ENCODE measurements at places on chromosomes 3 and 15. TPM values are rescaled to one million over a fixed set of nuclear protein-coding genes. Genes with fewer than 3 reads are reported as not detected.

Gene PLA1A
- total RNA-seq, result not detected

Gene A4GNT
- not detected for total RNA-seq

Gene LRRC31
- not detected for total RNA-seq

Gene AGBL1
- total RNA-seq, result not detected

Gene DNAH12
- 0.13 TPM for total RNA-seq

Gene ATP13A4
- total RNA-seq, result 2.6 TPM

Gene VPS18
- 17.2 TPM for total RNA-seq

Gene C3orf70
- 0.07 TPM for total RNA-seq

Gene FILIP1L
- 0.20 TPM for total RNA-seq

Gene LDHAL6B
- total RNA-seq, result not detected

Gene TEX55
- not detected for total RNA-seq

Gene TRH
- not detected for total RNA-seq

Gene ASB14
- total RNA-seq, result not detected

DNA sequence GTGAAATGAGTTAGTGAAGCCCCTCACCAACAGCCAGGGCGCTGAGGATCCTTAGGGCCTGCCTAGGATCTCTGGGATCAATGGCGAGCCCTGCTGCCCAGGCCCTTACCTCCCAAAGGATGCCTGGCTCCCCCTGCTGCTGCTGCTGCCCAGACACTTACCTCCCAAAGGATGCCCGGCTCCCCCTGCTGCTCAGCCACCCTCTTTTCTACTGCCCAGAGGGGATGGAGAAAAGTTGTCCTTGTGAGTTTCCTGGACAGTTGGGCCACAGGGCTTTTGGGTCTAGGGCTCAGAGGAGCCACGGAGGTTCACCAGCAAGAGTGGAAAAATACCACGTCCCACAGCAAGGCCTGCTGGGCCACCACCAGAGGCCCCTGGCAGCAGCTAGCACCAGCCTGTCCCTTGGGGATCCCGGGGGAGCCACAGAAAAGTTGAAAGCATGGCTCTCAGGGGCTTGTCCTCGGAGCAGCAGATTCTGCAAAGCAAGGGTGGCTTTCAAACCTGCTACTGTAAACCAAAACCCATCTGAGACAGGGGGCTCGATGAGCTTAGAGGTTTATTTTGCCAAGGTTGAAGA is 59.4 kb downstream of the SLC6A6 start:
- H3K36me3 ChIP-seq, result peaks cover 10% of the 10 kb centered on the region
- DNase-seq, result peak; percentile 28
- no peaks in the 10 kb centered on the region for H3K4me1 ChIP-seq
- no peak overlapping the region for H3K27ac ChIP-seq

- DNase-seq, result no peak
- H3K4me3 ChIP-seq, result no peak overlapping the region
- H3K36me3 ChIP-seq, result no peaks in the 10 kb centered on the region
- H3K27ac ChIP-seq, result no peak overlapping the region
- no peaks in the 10 kb centered on the region for H3K27me3 ChIP-seq
- H3K4me1 ChIP-seq, result no peaks in the 10 kb centered on the region
Measured at GRCh38 chr3:144650380-144650779, 678.8 kb downstream of the DIPK2A start.

DNA sequence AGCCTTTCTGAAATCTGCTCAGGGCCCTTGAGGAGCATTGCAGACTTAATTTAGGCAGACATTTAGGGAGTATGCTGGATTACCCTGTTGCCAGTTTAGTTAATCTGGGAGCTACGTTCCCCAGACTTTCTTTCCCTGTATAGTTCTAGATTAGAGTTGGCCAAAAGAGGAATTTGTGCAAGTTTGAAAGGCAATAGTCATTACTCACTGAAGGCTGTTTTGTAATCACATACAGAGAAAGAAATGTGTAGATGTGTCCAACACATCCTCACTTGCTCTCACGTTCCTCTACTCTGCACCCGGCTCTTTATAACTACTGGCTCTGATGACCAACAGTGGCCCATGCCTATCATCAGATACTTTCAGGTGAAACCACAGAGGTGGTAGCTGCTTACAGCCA is 24.2 kb downstream of the MASP1 start:
- H3K36me3 ChIP-seq, result no peaks in the 10 kb centered on the region
- H3K27me3 ChIP-seq, result no peaks in the 10 kb centered on the region
- DNase-seq, result no peak

DNA sequence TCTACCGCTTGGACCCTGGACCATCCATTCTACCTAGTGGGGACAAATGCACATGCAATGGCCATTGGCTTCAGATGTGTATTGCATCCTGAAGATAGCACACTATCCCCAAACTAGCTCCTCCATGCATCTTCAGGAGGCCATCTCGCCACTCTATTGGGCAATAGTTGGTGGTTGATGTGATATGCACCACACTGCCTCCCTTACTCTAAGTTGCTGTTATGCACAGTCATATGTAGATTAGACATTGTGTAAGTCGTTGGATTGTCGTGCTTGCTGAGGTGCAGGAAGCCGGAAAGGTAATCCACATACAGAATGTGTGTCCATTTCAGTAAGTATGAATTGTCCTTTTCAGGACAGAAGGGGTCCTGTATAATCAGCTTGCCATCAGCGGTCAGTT is 26.7 kb upstream of the PLA2G4D start:
- H3K4me3 ChIP-seq, result no peak overlapping the region
- no peaks in the 10 kb centered on the region for H3K4me1 ChIP-seq
- no peaks in the 10 kb centered on the region for H3K36me3 ChIP-seq
- no peak overlapping the region for H3K27ac ChIP-seq

DNA sequence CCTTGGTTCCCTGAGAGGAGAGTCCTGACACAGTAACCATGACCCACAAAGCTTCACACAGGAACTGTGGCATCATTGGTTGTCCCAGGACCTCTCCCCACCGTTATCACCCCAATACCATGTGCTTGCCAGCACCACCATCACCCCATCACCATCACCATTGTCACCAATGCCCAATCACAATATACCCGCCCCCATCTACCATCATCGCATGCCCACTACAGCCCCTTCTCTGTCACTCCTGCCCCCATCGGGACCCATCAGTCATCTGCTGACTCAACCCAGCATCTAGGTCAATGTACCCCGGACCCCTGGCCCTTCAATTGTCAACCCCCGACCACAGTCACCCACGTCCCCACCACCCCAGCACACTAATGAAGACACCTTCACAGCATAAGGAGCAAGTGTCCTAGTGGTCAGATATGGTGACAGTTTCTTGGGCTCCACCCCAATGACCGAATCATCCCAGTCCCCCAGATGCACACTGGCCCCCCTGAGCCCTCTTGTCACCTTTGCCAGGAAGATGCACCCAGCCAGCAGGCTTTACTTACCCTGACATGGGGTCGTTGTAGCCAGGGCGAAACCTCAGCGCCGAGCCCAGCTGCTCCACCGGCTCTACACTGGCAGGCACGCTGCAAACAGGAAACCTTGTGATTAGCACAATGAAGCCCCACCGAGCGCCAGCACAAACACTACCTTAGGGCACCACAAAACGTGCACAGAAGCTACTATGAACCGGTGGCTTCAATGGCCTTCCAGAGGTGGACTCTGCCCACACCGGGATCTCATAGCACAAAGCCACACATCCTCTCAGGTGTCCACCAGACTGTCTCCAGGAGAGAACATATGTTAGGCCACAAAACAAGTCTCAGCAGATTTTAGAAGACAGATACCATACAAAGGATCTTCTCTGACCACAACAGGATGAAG is 25.1 kb downstream of the SHISA5 start:
- DNase-seq, result peak; percentile 42
- peak overlapping the region; percentile 78 for H3K27ac ChIP-seq
- no peaks in the 10 kb centered on the region for H3K36me3 ChIP-seq
- peak overlapping the region; percentile 60 for H3K4me3 ChIP-seq
- peaks cover 30% of the 10 kb centered on the region for H3K4me1 ChIP-seq

DNA sequence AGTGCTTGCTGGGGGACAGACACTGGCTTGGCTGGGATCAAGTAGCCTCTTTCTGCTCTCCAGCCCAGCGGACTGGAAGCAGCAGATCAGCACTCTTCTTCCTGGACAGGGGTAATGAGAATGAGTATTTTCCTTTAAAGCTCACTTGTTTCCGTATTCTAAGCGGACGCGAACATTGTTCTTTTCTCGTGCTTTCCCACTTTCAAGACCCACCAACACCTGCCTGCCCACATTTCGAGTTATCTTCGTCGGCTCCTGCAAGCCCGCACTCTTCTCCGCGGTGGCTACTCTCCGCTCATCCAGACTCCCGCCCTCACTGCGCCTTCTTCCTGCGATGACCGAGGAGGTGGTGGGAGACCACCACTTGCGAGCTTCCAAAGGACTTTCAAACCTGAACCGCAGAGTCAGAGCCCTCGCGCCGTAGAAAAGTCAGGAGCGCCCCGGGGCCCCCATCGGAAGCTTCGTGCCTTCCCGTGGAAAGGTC is 1.6 kb upstream of the PPM1L start:
- peak; percentile 13 for DNase-seq
- H3K4me3 ChIP-seq, result peak overlapping the region; percentile 88
- H3K4me1 ChIP-seq, result peaks cover 21% of the 10 kb centered on the region

- no peak for DNase-seq
- H3K27me3 ChIP-seq, result no peaks in the 10 kb centered on the region
- no peaks in the 10 kb centered on the region for H3K36me3 ChIP-seq
- H3K4me1 ChIP-seq, result no peaks in the 10 kb centered on the region
- H3K4me3 ChIP-seq, result no peak overlapping the region
- H3K27ac ChIP-seq, result no peak overlapping the region
Measured at GRCh38 chr15:38144921-38145320, 107.7 kb upstream of the SPRED1 start.

GRCh38 chr15:32677238-32677750 is 35.8 kb downstream of the SCG5 start:
- H3K27me3 ChIP-seq, result no peaks in the 10 kb centered on the region
- DNase-seq, result no peak
- H3K4me3 ChIP-seq, result no peak overlapping the region
- H3K27ac ChIP-seq, result no peak overlapping the region

GRCh38 chr3:73999501-73999900 is 374.8 kb upstream of the PDZRN3 start:
- H3K4me1 ChIP-seq, result no peaks in the 10 kb centered on the region
- DNase-seq, result no peak
- no peaks in the 10 kb centered on the region for H3K36me3 ChIP-seq
- H3K27me3 ChIP-seq, result no peaks in the 10 kb centered on the region
- H3K4me3 ChIP-seq, result no peak overlapping the region

DNA sequence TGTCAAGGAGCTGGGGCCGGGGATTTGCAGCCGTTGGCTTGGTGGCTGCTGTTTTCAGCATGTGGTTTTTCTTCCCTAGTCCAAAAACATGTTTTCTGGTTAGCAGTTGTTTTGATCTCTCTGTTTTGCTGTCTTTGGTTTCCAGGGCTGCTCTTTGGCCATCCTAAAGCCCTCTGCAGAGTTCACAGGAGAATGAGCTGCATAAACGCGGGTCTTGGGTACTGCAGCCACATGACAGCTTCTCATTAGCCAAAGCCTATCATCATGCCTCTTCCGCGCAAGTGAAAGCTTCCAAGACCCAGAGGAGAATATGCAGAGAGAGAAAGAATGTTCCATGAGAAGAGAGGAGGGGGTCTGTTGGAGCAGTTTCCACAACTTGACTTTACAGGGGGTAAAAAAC is 138.5 kb downstream of the NTRK3 start:
- no peak overlapping the region for H3K27ac ChIP-seq
- H3K4me3 ChIP-seq, result no peak overlapping the region
- H3K36me3 ChIP-seq, result no peaks in the 10 kb centered on the region
- no peaks in the 10 kb centered on the region for H3K27me3 ChIP-seq
- no peak for DNase-seq

GRCh38 chr3:81929697-81930096 is 168.3 kb upstream of the GBE1 start:
- H3K27me3 ChIP-seq, result no peaks in the 10 kb centered on the region
- no peak for DNase-seq
- H3K4me3 ChIP-seq, result no peak overlapping the region
- no peaks in the 10 kb centered on the region for H3K4me1 ChIP-seq
- H3K36me3 ChIP-seq, result no peaks in the 10 kb centered on the region

- H3K4me1 ChIP-seq, result no peaks in the 10 kb centered on the region
- no peak overlapping the region for H3K4me3 ChIP-seq
- H3K27me3 ChIP-seq, result no peaks in the 10 kb centered on the region
- DNase-seq, result no peak
Measured at GRCh38 chr3:54378184-54378583, 255.8 kb downstream of the CACNA2D3 start.

GRCh38 chr3:11764931-11765363 is 81.7 kb downstream of the TAMM41 start:
- no peak overlapping the region for H3K27ac ChIP-seq
- DNase-seq, result no peak
- peaks cover 2% of the 10 kb centered on the region for H3K4me1 ChIP-seq
- no peaks in the 10 kb centered on the region for H3K36me3 ChIP-seq

GRCh38 chr3:108102420-108103039 is 11.7 kb upstream of the CD47 start:
- H3K4me1 ChIP-seq, result peaks cover 30% of the 10 kb centered on the region
- no peak overlapping the region for H3K4me3 ChIP-seq
- H3K27me3 ChIP-seq, result no peaks in the 10 kb centered on the region
- H3K36me3 ChIP-seq, result no peaks in the 10 kb centered on the region

GRCh38 chr3:46674031-46674845 is 19.2 kb downstream of the ALS2CL start:
- no peaks in the 10 kb centered on the region for H3K36me3 ChIP-seq
- H3K4me3 ChIP-seq, result no peak overlapping the region

- H3K27ac ChIP-seq, result no peak overlapping the region
- H3K4me1 ChIP-seq, result no peaks in the 10 kb centered on the region
- no peak overlapping the region for H3K4me3 ChIP-seq
- no peak for DNase-seq
- no peaks in the 10 kb centered on the region for H3K27me3 ChIP-seq
Measured at GRCh38 chr3:96863129-96863740, 48.8 kb downstream of the EPHA6 start.

DNA sequence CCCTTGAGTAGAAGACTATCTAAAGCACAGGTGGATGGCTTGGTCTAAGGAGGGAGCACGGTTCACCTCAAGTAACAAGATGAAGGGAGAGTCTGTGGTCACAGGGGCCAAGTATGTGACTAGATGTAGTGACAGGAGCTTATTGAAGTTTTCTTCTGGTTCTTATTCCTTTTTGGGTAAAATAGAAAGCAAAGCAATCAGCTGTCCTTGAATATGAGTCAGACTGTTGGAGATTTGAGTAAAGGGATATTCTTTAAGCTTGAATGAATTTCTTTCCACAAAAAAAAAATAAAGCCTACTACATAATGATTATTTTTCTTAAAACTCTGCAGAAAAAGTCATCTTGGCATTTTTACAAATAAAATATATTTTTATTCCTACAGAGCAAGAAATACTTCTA is 1.5 kb upstream of the CNTN6 start:
- H3K36me3 ChIP-seq, result no peaks in the 10 kb centered on the region
- H3K27me3 ChIP-seq, result no peaks in the 10 kb centered on the region
- H3K4me1 ChIP-seq, result no peaks in the 10 kb centered on the region

GRCh38 chr3:34268032-34268709 is 469.7 kb downstream of the PDCD6IP start:
- no peak overlapping the region for H3K27ac ChIP-seq
- no peak overlapping the region for H3K4me3 ChIP-seq
- DNase-seq, result no peak
- no peaks in the 10 kb centered on the region for H3K36me3 ChIP-seq

- H3K27ac ChIP-seq, result no peak overlapping the region
- no peak for DNase-seq
- no peak overlapping the region for H3K4me3 ChIP-seq
- H3K36me3 ChIP-seq, result no peaks in the 10 kb centered on the region
- H3K27me3 ChIP-seq, result no peaks in the 10 kb centered on the region
Measured at GRCh38 chr3:38835939-38836338, 19.9 kb upstream of the SCN10A start.

- H3K27me3 ChIP-seq, result no peaks in the 10 kb centered on the region
- no peak overlapping the region for H3K4me3 ChIP-seq
- H3K27ac ChIP-seq, result no peak overlapping the region
- DNase-seq, result no peak
Measured at GRCh38 chr3:158384019-158384418, 187.0 kb upstream of the MLF1 start.
